ENCODE measurements at places on chromosomes 6 and 20. TPM values are rescaled to one million over a fixed set of nuclear protein-coding genes. Genes with fewer than 3 reads are reported as not detected.

The RALY gene
- polyA plus RNA-seq = 230 TPM

The CTSZ gene
- 1.5 TPM for polyA plus RNA-seq

The RNF144B gene
- 1.3 TPM for polyA plus RNA-seq

The HUS1B gene
- polyA plus RNA-seq = 0.94 TPM

The OR11A1 gene
- not detected for polyA plus RNA-seq

The ZBTB46 gene
- 0.08 TPM for polyA plus RNA-seq

The ZBTB12 gene
- not detected for polyA plus RNA-seq

The HLA-DRA gene
- 41.3 TPM for polyA plus RNA-seq

The MYCT1 gene
- not detected for polyA plus RNA-seq

The C20orf202 gene
- polyA plus RNA-seq = not detected

DNA sequence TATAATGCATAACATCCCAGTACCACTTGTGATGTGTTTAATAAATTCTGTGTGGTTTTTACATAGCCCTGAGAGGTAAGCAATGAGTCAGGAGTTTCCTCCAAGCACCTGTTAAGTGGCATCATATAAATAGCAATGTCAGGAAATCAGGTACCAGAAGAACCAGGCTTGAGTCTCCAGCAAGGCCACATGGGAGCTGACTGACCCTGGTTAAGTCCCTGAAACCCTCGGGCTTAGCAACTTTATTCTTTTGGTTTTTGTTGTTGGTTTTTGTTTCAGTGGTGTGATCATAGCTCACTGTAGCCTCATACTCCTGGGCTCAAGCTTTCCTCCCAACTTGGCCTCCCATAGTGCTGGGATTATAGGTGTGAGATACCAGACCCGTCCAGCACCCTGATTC lies 70.0 kb downstream of the PTPRT start:
- DNase-seq = no peak

- no peak for DNase-seq
Measured at GRCh38 chr6:152696522-152696921, 1.2 kb upstream of the MYCT1 start.

- DNase-seq = peak; percentile 66
Measured at GRCh38 chr6:89375427-89376267, 23.1 kb upstream of the UBE2J1 start.

DNA sequence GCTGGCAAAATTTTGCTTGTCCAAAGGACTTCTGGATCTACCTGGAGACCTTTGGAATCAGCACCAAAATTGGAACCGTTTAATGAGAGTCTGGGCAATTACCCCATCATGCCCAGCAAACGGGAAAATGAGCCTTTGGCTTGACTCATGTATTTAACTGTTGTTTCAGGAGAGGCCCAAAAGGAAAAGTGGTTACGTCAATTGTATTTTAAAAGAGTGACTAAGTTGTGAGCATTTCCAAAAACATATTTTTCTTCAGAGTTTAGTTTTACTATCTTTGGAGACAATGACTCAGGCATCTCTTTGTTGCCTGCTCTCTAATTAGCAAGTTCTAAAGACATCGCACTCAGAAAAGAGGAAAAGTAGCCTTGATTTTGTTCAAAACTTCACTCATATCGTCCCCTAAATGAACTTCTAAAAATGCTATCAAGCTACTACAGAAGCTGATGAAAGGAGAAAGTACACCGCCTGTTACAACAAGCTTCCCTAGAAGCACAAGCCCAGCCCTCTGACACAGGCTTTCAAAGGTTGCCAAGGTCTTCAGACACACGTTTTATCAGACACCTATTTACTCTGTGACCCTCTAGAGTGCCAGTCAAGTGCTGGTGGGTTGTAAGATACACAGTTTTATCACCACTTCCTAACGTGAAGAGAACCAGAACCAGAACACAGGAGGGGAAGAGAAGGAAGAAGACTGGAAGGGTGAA lies 146.2 kb downstream of the TBX18 start:
- no peak for DNase-seq

GRCh38 chr20:25198663-25199383 lies 3.3 kb downstream of the ENTPD6 start:
- DNase-seq = no peak

DNA sequence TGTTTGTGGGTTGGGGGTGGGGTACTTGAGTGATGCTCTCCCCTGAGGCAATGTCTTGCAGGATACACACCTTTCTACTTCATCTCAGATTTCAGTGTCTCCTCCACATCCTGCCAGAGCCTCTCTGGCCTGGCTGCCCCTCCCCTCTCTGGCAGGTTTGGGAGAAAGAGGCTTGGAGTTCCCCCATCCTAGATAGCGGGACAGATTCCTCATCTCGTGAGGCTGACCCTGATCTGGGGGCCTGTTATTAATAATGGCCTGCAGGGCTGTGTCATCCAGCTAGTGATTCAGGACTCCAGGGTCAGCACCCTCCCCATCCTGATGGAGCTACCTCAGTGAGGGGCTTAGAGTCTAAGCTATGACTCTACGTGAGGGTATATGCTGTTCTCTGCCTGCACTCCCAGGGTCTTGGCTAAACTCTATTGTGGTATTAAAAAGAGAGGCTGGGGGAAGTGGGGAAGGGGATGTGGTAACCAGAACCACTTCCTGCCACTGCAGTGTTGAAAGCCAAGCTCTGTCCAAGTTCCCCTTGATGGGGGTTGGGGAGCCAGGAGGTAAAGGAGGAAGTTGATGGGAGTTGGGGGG lies 3.7 kb upstream of the MMP9 start:
- DNase-seq = peak; percentile 28

GRCh38 chr6:158825951-158826306 lies 6.8 kb upstream of the EZR start:
- no peak for DNase-seq

DNA sequence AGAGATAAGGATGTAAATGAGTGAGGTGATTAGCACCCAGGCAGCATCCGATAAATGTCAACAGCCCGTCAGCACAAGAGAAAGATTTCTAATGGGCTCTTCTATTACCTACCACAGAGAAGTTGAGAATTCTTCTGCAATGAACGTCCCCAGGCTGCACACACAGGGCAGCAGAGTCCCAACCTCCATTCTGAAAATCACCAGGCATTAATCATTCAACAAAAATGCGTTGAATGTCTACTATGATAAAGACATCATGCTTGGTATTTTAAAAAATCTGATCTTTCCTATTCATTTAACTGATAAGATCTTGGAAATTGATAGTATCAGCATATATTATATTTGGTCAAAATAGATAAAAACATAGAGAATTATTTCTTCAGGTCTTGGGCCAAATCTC lies 59.5 kb upstream of the VGLL2 start:
- no peak for DNase-seq

DNA sequence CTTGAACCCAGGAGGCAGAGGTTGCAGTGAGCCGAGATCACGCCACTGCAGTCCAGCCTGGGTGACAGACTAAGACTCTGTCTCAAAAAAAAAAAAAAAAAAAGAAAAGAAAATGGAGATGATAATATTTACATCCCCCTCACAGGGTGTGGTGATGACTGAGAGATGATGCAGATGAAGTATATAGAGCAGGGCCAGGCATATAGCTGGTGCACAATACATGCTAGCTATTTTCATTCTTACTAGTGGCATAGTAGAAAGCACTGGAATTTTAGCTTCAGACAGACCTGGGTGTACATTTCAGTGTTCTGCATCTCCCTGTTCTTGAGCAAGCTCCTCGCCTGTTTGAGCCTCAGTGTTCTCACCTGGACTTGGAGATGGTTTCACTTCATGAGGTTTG lies 36.9 kb downstream of the CEBPB start:
- DNase-seq = no peak

DNA sequence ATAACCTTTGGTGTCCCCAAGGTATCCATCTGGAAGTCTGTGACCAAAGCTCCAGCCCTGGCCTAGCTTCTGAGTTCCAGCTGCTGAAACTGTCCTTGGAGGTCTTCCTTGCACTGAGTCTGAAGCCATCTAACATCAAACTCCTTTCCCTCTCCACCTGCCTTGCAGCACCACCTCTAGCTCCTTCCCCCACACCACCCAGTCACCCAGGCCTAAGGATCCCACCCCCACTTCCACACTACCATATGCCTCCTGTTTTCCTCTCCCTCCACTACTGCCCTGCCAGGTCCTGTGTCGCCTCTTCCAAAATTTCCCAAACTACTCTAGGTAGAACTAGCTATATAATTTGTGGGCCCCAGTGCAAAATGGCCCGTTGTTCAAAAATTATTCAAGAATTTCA lies 10.8 kb upstream of the MATN4 start:
- DNase-seq = no peak

- no peak for DNase-seq
Measured at GRCh38 chr6:107061125-107062020, 33.4 kb downstream of the MTRES1 start.

DNA sequence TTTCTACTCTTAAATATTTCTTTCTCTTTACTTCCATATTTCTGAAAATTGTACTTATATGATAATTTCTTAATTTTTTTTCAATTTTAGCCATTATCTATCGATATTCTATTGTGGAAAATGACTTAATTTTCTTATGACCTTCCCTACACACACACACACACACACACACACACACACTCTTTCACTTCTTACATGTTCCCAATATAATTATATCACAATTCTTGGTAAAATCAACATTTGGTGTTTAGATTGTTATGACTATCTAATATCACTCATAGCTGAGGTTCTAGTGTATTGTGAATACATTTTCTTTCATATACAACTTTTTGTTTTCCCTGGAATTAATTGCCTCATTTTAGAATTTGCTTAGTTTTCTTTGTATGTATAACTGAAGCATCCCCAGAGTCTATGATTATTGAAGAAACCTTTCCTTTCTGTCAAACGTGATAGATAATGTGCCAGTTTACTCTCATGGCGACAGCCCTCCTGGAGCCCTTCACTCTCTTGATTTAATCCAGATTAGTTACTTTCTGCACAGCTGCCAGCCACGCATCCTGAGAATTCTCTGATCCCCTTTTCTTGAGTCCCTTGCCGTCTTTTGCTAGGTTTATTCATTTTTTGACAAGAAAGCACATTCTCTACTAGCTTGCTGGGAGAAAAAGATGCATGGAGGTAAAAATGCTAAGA lies 63.4 kb downstream of the RNF182 start:
- DNase-seq = no peak

DNA sequence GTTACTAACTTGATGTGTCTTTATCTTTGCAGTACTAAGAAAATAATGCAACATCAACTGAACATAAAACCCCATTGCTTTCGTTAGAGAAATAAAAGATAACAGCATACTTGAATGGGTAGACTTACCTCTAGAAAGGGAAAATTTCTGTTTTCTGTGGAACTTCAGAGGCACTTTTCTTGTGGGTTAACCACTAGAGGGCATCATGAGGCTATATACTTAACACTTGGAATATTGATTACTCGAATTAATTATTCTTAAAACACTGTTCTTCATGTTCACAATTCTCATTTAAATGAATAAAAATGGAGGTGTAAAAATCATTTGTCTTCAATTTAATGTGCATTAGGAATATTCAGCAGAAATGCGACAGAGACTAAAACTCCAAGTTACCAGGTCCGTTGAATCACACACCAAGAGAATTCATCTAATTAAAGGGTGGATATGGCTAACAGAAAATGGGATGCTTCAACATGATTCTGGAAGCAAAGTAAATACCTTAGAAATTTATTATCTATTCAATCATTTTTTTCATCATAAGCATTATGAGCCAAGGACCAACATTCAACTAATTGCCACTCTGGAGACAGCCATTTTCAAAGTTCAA lies 330.8 kb upstream of the PREP start:
- no peak for DNase-seq

DNA sequence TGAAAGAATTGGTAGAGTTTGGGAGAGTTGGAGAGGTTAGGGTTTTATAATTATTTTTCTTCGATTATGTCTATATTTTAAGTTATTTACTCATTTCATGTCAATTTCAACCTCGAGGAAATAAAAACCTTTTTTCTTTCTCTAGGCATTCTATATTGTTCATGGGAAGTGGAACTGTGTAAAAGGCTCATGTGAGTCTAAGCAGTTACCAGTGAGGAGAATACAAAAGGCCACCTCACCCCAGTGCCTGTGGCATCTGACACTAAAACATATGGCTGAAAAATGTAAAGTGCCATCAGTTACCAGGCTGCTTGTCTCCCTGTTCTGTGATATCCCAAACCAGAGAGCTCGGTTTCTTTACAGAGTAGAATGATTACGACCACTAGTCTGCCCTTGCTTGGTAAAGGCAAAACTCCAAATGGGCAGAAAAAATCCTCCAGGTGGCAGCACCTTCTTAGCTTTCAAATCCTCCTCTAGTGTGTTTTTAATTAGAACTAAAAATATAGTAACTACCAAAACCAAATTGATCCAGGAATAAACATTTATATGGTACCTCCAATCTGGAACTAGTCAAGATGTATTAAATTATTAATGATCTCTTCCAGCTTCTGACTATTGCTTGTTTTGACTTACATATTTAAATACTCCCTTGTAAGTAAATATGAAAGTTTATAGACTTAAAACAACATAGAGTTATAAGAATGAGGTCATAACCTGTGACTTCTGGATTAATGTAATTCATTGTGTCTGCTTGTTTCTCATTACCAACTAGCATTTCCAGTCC lies 122.6 kb upstream of the MCHR2 start:
- no peak for DNase-seq

DNA sequence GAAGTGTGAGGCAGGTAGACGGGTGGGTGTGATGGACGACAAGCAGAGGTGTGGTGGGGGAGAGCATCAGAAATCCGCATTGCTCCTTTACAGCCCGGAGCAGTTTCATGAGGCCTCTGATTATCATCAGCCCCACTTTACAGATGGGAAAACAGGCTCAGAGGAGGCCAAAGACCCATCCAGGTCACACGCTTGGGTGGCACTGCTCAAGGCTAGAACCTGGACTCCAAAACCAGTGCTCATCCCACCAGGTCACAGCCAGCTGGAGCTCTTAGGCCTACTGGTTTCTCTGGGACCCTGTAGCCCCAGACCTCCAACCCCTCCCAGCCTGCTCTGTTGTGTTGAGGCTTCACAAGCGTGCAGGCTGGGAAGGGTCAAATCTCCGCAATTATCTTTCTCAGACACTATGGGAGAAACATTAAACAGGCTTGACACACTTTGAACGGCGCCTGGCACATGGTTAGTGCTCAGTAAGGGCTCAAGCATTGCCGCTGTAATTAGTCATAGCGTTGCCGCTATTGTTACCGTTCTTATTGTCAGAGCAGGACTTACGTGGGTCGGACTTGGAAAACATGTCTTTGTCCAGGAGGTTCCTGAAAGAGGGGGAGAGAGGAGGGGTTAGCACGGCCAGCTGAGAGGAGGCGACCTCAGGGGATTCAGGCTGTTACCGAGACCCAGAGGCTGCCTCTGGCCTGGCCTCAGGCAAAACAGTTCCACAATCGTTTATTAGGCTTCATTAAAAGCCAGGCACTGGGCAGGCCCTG lies 16.6 kb downstream of the CPNE5 start:
- no peak for DNase-seq

GRCh38 chr6:142047934-142048592 lies 84.7 kb upstream of the GJE1 start:
- DNase-seq = no peak

- no peak for DNase-seq
Measured at GRCh38 chr20:6857927-6858326, 90.4 kb downstream of the BMP2 start.

DNA sequence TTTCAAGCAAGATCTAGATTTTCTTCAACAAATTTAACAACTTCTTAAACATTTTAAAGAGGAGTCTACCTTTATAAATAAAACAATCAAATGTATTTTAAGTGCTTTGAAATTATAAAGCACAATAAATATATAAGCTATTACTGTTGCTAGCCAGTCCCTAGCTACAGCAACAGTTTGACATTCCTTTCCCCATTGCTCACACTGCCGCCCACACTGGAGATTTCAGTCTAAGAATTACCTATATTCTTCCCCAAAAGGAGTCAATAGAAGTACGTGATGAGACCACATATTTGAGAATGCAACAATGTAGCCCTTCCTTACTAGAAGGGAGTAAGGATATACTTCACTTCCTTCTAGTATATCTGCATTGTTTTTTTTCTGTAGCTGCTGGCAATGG lies 65.3 kb upstream of the RNF146 start:
- DNase-seq = no peak

All from CD8-positive, alpha-beta memory T cell (primary cell).